ENCODE measurements at places on chromosomes 4 and X. TPM values are rescaled to one million over a fixed set of nuclear protein-coding genes. Genes with fewer than 3 reads are reported as not detected.

DNA sequence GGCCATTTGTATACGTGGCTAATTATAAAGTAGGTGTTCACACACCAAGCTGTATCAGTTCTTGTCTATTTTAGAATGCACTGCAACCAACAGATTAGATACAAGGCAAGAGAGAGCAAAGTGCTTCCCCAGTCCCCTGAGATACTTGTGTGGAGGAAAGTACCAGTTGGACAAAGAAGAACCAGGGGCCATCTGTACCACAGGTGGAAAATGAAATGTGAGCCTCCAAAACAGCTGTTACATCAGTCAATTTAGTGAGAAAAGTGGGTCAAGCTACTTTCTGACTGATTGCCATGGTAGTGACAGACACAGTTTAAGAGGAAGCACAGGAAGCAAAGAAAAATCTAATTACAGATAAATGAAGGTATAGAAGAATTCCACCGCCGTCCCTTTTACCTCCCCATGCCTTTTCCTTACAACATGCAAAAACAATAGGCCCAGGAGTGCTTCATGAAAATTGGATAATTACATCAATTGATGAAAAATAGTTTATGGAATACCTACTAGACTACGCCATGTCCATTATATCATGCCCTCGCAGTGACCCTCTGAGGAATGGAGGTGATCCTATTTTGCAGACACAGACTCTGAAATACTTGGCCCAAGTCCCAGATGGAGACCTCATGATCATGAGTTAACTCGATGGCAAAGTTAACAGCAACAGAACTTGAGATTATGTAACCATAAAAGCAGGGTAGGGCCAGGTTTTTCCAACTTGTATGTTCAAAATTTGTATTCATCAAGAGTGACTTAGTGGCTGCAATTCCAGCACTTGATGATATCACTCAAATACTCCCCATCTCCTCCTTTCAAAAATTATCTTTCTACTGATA, 15.8 kb downstream of the SMPX start:
- no peak for ATAC-seq

DNA sequence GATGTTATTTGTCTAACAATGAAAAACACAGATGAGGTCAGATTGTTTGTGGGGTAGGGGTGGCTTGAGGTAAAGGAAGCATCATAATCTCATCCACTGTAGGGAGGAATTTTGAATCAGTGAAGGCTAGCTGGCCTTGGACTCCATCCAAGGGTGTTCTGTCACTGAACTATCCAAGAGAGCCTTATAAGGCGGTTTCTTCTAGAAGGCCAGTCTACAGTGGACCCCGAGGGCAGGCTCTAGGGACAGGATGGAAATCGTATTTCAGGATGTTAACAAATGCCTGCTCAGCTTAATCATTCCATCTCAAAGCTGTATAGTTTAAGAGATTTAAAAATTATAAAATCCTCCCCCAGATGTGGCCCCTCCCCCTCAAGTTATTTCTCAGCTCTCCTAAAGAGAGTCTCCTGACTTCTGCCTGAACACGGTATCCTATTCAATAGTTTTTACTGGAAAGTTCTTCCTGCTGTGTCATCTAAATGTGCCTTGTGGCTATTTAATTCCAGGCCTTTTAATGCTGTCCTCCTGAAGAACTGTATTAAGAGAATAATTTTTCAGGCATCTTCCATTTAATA, 8.0 kb downstream of the IGFBP7 start:
- ATAC-seq = peak; percentile 47

DNA sequence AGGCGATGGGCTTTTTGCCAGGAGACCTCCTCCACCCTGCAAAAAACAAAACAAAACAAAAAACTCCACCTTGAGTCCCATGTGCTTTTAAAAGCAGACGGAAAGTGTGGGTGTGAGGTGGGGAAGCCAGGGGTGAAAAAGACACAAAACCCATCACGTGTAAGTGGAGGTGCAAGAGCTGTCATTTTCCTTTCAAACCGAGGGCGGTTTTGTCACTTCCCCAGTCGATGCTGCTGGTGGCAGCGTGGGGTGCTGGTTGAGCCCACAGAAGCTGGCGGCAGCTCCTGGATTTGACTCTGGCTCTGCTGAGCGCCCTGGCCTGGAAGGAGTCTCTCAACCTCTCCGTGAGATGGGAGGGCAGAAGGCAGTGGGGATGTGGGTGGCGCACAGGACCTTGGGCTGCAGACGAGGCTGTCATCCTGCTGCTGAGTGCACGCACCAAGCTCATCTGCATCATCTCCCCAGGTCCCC, 110.0 kb downstream of the PSAPL1 start:
- no peak for ATAC-seq

DNA sequence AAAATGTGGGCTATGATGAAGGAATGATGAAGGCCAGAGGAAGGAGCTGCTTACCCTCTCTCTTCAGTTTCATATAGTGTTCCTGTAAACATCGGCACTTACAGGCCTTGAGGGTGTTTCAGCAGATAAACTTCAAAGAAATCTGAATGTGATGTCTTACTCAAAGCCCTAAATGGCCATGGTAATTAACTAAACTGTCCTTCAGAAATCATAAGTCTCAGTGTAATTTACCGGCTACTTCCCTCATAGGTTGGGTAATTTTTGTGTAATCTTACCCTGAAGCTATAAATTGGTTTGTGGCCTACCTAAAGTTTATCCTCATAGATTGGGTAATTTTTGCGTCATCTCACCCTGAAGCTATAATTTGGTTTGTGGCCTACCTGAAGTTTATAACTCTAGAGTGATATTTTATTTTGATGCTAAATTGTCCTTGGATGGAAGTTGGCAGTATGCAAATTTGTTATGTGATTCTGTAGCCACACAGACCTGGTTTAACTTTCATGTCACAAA, 2700.3 kb downstream of the ARAP2 start:
- ATAC-seq = no peak

DNA sequence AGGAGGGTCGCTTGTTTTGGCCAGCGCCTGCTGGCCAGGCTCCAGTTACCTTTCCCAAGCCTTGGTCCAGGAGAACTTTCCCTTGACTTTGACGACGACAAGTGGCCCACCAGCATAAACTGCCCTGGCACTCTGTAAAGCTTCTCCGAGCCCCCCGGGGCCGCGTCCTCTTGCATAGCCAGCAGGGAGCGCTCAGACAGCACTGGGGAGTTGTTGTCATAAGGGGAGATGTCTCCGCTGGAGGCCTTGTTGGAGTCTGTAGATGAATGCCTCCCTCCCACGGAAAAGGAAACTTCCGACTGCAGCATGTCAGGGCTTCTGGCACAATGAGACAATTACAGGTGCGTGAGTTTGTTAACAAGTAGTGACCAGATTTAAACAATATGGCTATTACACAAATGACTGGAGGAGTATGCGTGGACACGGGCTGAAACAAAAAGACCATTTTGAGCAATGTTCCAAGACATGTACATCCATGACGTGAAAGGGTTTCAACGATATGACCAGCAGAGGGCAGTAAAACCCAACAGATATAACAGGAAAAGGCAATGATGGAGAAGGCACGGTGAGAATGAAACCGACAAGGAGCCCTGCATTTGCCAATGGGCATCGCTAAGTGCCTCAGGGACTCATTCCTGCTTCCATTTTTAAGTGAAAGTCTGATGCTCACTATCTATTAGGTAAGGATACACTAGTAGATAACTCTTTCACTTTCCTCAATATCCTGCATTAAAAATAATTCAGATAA, 33.0 kb downstream of the HCCS start:
- ATAC-seq = peak; percentile 83

- ATAC-seq = no peak
Measured at GRCh38 chrX:16770970-16771482, 15.2 kb upstream of the TXLNG start.

DNA sequence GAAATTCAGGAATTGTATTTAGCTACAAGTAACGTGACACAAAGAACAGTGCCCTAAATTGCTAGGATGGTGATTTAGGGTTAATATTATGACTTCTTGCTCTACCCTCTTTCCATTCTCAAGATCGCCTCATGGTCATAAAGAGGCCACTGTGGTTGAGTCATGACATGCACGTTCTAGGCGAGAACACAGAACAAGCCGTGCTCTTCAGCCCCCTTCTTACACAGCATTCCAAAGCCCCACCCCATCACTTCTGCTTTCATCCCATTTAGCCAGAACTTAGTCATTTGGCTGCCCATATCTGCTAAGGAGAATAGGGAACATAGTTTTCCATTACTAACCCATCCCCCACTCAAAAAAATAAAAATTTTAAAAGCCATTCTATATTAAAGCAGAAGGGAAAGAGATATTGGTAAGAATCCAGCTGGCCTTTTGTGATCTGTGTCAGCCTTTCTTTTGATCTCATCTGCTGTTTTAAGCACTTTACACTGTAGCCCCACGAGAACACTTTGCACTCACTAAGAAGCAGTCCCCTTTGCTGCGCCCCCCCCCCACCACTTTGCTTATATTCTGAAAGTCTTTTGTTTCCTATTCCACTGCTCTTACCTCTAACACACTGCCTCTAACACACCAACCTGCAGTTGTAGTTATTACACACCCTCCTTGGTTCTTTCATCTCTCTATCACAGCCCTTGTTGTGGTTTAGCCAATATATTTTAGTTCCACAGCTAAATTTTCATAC, 28.4 kb downstream of the NPNT start:
- peak; percentile 38 for ATAC-seq

GRCh38 chr4:99998062-99998867, 48.2 kb upstream of the H2AZ1 start:
- no peak for ATAC-seq

- ATAC-seq = no peak
Measured at GRCh38 chr4:17194586-17194985, 296.1 kb upstream of the LDB2 start.

DNA sequence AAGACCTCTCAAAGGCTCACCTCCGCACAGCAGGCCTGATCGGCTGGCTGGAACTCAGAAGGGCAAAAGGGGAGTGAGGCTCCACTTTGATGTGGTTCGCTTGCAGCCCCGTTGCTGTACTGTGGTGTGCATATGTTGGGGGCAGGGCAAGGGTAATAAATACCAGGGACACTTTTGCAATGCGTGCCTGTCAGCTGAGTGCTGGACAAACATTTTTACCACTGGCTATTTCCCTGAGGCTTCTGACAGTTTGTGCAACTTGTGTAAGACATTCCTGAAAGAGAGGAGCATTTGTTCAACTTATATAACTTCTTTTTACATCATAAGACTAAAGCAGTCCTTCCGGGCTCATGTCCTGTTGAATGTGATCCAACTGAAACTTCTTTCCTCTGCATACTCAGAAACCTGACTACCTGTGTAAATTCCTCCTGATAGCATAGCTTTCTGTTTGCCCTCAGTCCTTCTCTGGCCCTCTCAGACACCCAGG, 82.3 kb downstream of the SPRY1 start:
- peak; percentile 42 for ATAC-seq

DNA sequence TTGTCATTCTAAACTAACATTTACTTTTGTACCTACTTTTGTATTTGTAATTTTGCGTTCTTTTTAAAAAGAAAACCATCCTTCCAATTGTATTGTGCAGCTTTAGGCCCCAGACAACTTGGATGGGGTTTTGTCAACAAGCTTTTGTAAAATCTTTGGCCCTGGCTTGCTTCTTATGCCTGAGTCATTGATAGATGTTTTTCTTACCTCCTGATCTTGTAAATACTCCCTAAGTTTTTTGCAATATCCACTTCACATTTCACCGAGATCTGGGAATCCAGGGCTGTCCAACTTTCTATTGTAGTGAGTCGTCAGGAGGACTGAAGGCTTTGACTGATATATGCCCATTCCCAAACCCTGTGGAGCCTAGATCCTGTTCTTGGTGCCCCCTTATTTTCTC, 126.9 kb upstream of the GUCY1A1 start:
- no peak for ATAC-seq

- no peak for ATAC-seq
Measured at GRCh38 chrX:22063284-22063683, 31.2 kb downstream of the PHEX start.

GRCh38 chr4:176376032-176376614, 56.4 kb downstream of the SPCS3 start:
- no peak for ATAC-seq

DNA sequence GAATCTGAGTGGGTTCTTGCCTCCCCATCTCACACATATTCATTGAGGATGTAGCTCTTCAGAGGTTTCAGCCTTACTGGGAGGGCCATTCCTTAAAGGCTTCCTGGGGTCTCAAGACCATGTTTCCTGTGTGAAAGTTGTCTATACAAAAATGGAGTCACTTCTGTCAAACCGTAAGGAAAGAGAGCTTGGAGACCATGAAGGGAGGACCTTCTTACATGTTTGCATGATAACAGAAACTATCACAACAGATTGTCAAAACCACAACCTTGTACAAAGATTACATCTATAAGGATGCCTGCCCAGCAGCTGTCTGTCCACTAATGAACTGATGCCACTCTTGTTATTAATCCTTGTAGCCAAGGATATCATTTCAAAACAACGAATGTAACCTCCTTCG, 139.3 kb downstream of the PDE5A start:
- no peak for ATAC-seq

DNA sequence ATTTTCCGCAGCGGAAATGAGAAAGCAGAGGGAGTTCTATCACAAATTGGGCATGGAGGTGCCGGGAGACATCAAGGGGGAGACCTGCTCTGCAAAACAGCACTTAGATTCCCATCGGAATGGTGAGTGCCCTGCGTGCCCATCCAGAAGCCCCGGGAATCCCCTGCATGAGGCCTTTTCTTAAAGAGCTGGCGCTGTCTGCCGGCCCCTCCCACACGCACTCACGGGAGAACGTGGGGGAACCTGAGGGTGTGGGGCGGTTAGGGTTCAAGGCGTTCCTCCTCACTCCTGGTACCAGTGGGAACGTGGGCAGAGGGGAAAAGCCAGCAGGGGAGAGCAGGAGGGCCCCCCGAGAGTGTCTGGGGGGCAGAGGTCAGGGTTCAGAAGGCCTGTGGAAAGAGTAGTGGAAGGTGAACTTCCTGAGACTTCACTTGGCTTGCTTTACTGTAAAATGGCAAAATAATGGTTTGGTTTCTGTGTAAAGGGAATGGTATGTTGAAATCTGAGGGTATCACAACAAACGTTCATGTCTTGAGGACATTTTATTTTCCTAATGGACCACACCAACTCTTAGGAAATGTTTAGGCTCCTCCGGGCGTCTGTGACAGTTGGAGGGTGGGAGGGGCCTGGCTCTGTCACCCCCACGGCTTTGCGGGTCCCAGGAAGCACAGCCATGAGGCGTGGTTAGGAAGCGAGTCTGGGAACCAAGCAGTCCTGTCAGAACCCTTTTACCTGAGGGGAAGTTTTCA, 38.0 kb downstream of the PCGF3 start:
- no peak for ATAC-seq

DNA sequence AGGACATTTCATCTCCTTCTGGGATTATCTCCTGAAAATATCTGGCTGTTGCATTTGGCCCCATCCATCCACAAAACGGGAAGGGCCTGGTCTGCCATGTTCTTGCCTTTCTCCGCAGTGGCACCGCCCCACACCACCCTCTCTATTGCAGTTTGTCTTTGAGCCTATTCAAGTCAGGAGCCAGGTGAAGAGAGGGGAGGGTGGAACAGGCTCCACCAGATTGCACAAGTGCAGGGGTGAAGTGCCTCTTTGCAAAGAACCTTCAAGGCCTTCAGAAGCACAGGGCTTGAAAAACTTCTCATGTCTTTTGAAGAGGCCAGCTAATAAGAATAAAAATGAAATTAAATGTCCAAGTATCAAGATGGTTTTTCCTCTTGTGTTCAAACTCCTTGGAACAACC, 28.7 kb downstream of the RS1 start:
- no peak for ATAC-seq

Gene PDGFRA
- total RNA-seq = 11.6 TPM

Gene CPE
- 15.4 TPM for total RNA-seq

Gene MTTP
- total RNA-seq = not detected

Gene ZNF157
- total RNA-seq = 0.16 TPM

Gene SSX1
- total RNA-seq = not detected

Gene CPZ
- total RNA-seq = 0.80 TPM
